ENCODE measurements at places on chromosomes 4 and X. TPM values are rescaled to one million over a fixed set of nuclear protein-coding genes. Genes with fewer than 3 reads are reported as not detected.

Gene OR13H1
- polyA plus RNA-seq = not detected

Gene SOWAHD
- polyA plus RNA-seq = 0.39 TPM

Gene PALLD
- polyA plus RNA-seq = 220 TPM

Gene FAM47C
- polyA plus RNA-seq = not detected

Gene DCAF16
- 46.0 TPM for polyA plus RNA-seq

Gene PTTG2
- 0.28 TPM for polyA plus RNA-seq

Gene SPANXC
- polyA plus RNA-seq = not detected

Gene RWDD4
- 35.8 TPM for polyA plus RNA-seq

Gene TLR10
- 0.65 TPM for polyA plus RNA-seq

Gene ABHD18
- polyA plus RNA-seq = 12.5 TPM

Gene RTL5
- polyA plus RNA-seq = 22.1 TPM

Gene MAB21L2
- polyA plus RNA-seq = not detected

Gene NUP62CL
- polyA plus RNA-seq = 10.7 TPM

Gene GAB1
- 44.5 TPM for polyA plus RNA-seq

Gene STOX2
- 7.7 TPM for polyA plus RNA-seq

DNA sequence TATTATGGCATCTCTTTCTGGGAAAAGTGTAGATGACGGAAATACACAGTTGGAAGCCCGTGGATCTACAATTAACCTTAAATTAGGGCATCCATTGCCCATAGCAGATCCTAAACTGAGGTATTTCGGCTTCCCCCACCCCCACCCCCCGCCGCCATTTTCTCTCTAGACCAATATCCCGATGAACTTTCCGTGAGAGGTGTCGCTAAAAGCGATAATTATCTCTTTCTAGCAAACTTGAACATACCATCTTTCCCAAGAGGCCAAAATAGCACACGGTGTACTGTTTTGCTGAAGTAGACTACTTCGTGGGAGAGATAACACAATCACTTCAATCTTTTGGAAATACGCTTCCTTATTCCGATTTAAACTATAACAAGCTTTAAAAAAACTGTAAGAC, 554 bp downstream of the KLHL15 start:
- no peak for DNase-seq

- no peak for DNase-seq
These were observed 543 bp downstream of the ELF2 start for GRCh38 chr4:139176302-139177048.

- no peak for DNase-seq
These were observed 34.6 kb upstream of the SORBS2 start for GRCh38 chr4:185846505-185847150.

DNA sequence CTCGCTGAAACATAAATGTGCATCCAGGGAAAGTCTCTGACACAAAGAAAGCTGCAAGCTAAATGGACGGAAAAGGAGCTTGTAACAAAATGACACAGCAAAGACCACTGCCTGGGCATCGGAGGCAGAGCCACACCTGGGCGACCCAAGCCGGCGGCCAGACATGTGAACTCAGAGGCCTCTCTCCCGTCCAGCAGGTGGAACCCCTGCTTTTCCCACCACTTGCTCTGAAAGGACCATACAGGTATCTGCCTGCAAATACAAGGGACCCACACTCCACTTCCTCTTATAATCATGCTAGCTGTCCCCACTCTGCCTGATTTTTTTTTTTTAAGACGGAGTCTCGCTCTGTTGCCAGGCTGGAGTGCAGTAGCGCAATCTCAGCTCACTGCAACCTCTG, 12.0 kb downstream of the CPLX1 start:
- DNase-seq = no peak

DNA sequence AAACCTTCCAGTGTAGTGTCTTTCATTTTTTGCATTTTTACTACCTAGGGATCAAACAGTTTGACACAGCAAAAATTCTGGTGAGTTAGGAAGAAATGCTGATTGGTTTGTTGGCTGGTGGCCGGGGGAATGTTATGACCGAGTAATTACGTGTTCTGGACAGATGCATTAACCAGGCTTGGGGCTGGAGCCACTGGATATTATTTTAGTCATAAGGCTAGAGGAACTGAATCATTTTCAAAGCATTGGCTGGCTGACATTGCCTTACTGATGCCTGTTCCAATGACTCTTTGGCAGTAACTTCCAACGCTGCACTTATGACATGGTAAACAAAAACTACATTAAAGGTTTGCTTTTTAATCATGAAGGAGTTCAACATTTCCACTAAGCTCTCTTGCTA, 84.6 kb downstream of the FBXO8 start:
- DNase-seq = no peak

DNA sequence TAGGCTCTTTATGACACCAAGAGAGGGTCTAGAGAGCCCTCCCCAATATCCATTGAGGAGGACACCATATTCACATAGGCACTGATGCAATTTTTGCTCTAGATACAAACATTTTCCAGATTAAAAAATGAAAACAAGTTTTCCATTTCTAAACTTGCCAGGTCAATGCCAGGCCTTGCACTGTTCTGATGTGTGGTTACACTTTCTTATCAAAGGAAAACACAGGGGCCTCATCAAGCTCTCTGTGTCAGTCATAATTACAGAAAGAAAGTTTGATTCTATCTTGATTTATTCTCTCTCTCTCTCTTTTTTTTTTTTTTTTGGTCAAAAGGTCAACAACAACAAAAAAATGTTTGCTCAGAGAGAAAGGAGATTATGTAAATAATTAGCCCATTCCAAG, 80.2 kb upstream of the ACSL4 start:
- DNase-seq = no peak

GRCh38 chr4:16129336-16129735, 45.5 kb upstream of the PROM1 start:
- no peak for DNase-seq

DNA sequence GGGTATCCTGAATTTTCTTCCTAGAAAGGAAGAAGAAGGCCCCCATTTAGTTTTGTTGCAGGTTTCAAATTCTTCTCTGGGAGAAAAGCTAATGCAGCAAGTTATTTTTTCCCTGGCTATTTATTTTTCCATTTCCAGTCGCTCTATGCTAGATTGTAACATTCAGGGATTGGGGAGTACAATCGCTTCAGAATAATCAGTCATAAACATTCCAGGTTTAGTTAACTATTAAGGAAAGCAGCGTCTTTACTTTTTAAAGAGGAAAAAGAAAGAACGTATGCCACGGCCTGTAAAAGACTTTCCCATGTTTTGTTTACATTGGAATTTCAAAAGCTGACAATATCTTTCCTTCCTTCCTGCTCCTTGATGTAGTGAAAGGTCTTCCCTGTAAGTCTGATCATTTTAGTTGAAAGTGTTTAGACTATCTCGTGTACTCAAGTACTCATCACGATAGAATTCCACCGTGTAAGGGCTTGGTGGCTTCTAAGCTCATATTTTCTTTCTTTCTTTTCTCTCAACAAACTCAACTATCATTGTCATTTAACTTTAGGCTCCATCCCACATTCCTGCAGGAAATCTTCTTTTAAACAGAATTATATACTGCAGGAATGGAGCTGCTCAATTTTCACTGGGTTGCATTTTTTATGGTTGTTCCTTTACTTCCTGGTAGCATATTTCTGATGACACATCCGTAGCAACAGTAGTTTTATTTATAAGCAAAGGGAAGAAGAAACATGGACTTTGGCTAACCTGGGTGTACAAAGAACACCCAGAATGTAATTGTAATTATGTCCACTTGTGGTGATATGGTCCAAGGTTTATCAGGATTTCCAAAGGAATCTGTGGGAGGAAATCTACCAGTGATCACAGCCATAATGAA, 213.1 kb upstream of the FAT1 start:
- no peak for DNase-seq

DNA sequence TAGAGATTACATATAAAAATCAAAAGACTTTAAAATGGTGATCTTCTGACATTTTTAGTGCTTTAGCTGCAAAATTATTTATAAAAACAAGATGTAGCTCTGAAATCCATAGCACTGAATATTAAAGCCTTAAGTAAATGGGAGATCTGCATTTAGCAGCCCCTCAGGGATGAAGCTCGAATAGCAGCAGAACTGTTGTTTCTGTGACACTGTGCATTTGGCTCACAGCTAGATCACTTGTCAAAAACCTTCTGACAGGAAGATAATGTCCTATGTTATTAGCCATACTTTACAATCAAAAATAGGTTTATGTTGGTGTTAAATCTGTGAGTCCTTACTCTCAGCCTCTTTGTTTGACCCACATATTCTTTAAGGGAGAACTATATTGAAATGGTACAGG, 14.1 kb upstream of the PYURF start:
- no peak for DNase-seq

GRCh38 chrX:24260842-24261550, 52.9 kb downstream of the SUPT20HL2 start:
- DNase-seq = no peak

DNA sequence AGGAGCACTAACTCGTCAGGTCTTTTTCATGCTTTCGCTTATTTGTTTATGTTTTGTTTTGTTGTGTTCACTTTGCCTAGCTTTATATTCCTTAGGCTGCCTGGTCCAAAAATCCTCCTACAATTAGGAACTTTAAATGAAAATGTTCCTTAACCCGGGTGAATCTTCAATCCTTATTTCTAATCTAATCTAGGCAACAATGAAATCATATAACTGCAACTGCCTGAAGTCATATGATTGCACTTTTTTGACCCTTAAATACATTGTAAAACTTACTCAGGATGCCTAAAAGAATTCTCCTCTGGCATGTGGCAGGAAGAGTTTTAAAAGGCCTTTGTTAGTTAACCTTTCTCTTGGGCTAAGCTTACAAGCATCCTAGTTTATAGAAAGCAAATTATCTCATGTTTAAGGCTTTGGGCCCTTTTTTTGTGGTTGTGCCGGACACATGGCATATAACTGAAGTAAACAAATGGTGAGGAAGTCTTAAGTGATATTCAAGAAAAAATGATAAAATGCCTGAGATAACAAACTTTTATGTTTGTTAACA, 279.4 kb downstream of the FAT4 start:
- no peak for DNase-seq

- DNase-seq = no peak
These were observed 122.3 kb downstream of the TEX13A start for GRCh38 chrX:105098201-105098600.

DNA sequence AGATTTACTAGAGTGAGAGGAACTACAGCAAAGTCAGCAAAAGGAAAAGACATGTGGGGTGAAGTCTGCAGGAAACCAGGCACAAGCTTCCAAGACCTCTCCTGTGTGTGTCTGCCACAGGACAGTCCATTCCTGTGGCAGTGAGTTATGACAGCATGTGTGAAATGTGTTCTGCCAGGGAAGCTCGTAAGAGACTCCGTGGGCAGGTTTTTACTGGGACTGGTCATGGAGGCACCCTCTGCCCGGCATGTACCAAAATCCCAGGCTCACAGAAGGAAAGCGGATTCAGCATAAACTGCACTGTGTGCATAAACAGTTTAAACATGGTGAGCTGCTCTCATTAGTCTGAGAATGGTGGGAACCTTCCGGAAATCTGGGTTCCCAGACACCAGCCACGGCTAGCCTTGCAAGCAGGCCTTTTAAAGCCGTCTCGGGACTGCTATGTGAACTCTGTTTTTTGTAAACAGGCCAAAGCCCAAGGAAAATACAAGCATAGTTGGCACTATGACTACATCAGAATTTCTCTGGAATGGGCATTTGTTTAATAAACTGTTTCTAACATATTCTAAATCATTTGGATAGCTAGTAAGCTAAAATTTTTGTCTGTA, 288.5 kb downstream of the TENM3 start:
- DNase-seq = no peak

- DNase-seq = no peak
These were observed at the start of gene ADRA2C for GRCh38 chr4:3766036-3766784. ADRA2C (plus strand) TSS chr4:3766385; CDS start chr4:3766607, 222 bp downstream.

GRCh38 chr4:153651116-153651515, 33.0 kb upstream of the TLR2 start:
- no peak for DNase-seq

- DNase-seq = no peak
These were observed 245.5 kb upstream of the SLC7A11 start for GRCh38 chr4:138487670-138488069.

DNA sequence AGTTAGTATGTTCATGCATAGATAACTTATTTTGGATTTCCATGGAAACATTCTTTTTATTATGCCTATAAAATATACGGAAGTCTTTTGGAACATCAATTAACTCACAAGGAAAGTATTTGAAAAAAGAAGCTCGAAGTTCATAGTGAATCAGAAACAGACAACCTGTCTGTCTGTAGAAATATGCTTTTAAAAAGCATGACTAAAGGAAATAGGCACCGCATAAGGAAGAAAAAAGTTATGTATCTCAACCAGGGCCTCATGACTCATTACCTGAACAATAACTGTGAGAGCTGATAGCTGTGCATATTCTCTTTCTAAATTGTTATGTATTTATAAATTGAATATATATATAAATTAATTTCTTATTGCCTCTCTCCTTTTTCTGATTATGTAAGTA, 324.1 kb downstream of the TLL1 start:
- DNase-seq = no peak

DNA sequence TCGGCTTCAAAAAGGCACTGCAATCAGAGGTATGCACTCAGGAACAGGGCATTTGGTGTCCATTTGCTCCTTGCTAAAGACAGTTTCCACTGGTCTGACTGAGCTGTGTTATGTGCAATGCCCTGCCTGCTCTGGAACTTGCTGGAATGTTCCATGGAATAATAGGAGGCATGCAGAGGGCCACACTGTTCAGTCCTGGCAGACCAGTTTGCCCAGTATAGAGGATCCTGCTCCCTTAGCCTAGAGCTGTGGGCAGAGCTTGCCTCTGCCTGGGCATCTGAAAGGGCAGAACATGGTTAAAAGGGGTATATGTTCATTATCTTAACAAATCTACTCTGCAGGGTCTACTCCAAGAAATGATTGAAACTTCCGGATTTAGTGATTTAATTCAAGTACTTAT, 27.8 kb upstream of the CD99L2 start:
- DNase-seq = no peak

DNA sequence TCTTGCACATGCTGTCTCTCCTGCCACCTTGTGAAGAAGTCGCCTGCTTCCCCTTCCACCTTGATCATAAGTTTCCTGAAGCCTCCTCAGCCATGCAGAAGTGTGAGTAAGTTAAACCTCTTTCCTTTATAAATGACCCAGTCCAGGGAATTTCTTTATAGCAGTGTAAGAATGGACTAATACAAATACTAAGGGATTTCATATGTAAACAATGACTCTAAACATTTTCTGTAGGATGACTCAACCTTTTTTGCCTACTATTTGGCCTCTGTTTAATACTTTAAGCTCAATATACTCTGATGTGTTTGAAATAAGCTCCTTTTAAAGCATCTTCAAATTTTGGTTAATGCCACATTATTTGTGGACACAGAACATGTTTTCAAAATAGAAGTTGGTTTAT, 813.5 kb upstream of the SLIT2 start:
- DNase-seq = no peak

All from right renal cortex interstitium (tissue), 3 donors.